ENCODE measurements at places on chromosomes 11 and 22. TPM values are rescaled to one million over a fixed set of nuclear protein-coding genes. Genes with fewer than 3 reads are reported as not detected.

Gene CDHR5
- not detected for total RNA-seq

Gene SLC5A12
- not detected for total RNA-seq

Gene EMID1
- not detected for total RNA-seq

Gene DLG2
- total RNA-seq, result 2.6 TPM

- peaks cover 61% of the 10 kb centered on the region for H3K27me3 ChIP-seq
- no peaks in the 10 kb centered on the region for H3K36me3 ChIP-seq
- H3K4me1 ChIP-seq, result peaks cover 13% of the 10 kb centered on the region
- no peak overlapping the region for H3K27ac ChIP-seq
- no peak overlapping the region for H3K4me3 ChIP-seq
- no peak for DNase-seq
Observed at GRCh38 chr22:29171721-29172120, 34.0 kb upstream of the EMID1 start.

GRCh38 chr11:104090767-104091166, 54.3 kb downstream of the DDI1 start:
- H3K27ac ChIP-seq, result no peak overlapping the region
- no peaks in the 10 kb centered on the region for H3K4me1 ChIP-seq
- H3K4me3 ChIP-seq, result no peak overlapping the region
- no peaks in the 10 kb centered on the region for H3K36me3 ChIP-seq
- H3K27me3 ChIP-seq, result no peaks in the 10 kb centered on the region

Data from activated naive CD8-positive, alpha-beta T cell treated with anti-CD3 and anti-CD28 coated beads, Interleukin-2, amount 10 ng/mL, durations not matched to agents 7 days and 5 days (primary cell).